ENCODE measurements at places on chromosomes 4 and X.

GRCh38 chrX:26253526-26253925, 37.6 kb downstream of the MAGEB5 start:
- DNase-seq = no peak

- DNase-seq = no peak
These were observed 269.8 kb downstream of the FSTL5 start for GRCh38 chr4:161894014-161894413.

- no peak for DNase-seq
These were observed 828 bp upstream of the BBS12 start for GRCh38 chr4:122731676-122732075.

GRCh38 chrX:129965166-129965565, 17.3 kb upstream of the BCORL1 start:
- DNase-seq = no peak

DNA sequence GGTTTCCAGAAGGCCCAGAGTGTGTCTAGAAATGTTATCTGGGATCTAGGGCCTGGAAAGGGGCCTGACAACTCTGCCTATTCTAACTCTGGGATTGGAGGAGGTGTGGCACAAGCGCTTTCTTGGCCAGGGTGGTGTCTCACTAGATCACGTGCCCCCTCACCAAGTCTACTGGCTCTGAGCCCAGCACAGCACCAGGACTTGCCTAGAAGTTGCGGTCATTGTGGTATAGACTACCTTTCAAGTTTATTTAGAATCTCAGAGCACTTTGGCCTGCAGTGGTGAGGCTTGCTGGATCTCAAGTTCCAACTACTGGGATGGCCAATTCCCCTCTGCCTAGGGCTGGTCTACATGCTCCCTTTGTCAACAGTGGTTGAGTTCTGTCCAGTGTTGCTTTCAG, 223.3 kb upstream of the MAGEB2 start:
- no peak for DNase-seq

- no peak for DNase-seq
These were observed 230.8 kb upstream of the TET2 start for GRCh38 chr4:104915864-104916263.

GRCh38 chr4:15164571-15164970, 162.3 kb downstream of the CPEB2 start:
- no peak for DNase-seq

DNA sequence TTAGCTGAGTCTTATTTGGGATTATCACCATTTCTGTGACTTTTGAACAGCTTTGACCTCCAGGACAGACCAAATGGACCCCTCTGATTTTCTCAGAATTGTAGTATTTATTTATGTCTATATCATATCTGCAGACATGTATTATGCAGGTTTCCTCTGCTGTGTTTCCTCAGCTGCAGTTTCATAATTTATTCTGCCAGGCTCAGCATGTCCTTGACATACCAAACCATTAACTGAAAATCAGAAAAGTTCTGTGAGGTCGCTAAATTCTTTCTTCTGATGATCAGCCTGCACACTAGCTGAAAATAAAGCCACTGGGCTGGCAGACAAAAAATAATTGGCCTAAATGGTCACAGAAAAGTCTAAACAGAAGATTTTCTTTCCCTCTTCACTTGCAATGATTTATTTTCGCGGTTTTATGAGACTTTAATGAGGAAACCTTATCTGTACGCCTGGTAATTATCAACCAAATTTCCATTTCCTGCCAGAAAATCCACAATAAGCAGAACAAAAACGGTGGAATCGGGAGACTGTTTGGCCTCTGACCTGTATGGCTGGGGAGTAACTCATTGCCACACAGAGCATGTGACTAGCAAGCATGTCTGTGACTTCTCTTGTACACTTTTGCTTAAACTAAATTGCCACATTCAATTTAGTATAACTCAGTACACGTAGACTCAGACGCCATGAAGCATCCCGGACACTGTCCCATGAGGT, 150.9 kb downstream of the ENPP6 start:
- DNase-seq = no peak

DNA sequence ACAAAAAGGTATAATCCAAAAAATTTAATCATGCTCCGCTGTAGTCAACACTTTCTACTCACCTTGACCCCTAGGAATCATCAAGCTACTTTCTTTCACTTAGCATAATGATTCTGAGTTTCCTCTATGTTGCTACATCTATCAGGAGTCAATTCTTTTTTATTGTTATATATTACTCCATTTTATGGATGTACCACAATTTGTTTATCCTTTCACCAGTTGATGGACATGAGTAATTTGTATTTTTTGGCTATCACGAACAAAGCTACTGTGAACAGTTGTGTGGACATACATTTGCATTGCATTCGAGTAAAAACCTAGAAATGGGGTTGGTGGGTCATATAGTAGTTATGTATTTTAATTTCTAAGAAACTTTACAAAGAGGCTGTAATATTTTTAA, 102.9 kb downstream of the PRSS12 start:
- no peak for DNase-seq

- no peak for DNase-seq
These were observed 65.7 kb downstream of the BEX3 start for GRCh38 chrX:103441878-103442535.

DNA sequence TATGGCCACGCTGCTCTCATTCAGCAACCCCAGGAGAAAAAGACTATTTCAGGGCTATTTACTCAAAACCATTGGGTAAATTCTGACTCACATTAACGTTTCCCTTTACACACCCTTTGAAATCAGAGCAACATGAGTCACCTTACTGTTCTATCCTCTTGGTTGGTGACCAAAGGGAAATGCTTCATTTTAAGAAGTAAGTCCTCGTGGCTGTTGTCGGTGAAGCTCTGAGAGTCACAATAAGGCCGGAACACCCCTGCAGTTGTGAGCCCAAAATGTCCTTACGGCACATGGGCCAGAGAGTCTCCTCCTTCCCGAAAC, 56.3 kb upstream of the SPRY1 start:
- no peak for DNase-seq

DNA sequence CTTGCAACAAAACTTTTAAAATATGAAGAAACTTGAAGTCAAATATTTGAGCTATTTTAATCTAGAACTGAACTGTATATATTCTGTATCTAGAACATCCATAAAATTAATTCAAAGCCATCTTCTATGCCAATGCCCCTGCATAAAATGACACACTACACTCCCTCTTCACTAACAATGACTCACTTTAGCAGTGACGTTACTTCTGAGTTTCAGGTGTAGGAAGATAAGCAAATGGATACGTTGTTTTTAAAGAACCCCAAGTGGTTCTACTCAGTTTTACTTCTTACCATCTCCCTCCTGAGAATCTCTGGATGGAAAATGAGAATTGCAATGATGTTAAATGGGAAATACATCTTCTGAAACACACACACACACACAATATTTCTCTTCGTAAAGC, 45.2 kb downstream of the CXXC4 start:
- no peak for DNase-seq
